Stomach (tissue), 19 donors: ENCODE measurements at places on chromosomes 5 and 9. TPM values are rescaled to one million over a fixed set of nuclear protein-coding genes. Genes with fewer than 3 reads are reported as not detected.

Gene PGGT1B
- total RNA-seq: 4.9 TPM

DNA sequence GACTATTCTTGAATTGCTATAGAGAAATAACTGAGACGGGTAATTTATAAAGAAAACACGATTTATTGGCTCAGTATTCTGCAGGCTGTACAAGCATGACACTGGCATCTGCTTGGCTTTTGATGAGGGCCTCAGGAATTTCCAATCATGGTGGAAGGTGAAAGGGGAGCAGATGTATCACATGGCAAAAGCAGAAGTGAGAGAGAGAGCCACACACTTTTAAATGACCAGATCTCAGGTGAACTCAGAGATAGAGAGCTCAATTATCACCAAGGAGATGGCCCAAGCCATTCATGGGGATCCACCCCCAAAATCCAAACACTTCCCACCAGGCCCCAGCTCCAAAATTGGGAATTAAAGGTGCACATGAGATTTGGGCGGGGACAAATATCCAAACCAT lies 15.3 kb downstream of the GABRA1 start:
- no peak for DNase-seq
- no peaks in the 10 kb centered on the region for H3K4me1 ChIP-seq
- no peak overlapping the region for H3K4me3 ChIP-seq

DNA sequence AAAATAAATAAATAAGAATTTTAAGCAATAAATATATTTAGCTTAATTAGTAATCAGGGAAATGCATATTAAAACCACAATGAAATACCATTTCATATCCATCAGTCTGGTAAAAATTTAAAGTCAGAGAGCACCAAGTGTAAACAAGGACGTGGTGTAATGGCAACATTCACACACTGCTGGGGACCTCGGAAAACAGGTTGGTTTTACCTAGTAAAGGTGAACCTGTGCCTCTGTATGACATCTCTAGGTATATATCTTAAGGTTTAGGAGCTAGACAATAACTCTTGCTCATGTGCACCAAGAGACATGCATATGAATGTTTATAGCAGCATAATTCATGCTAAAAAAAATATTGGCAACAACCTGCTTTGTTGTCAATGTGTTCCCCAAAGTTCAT lies 29.7 kb downstream of the FNBP1 start:
- no peaks in the 10 kb centered on the region for H3K27me3 ChIP-seq
- no peak overlapping the region for H3K27ac ChIP-seq
- H3K36me3 ChIP-seq: peaks cover 8% of the 10 kb centered on the region
- H3K4me3 ChIP-seq: no peak overlapping the region
- H3K4me1 ChIP-seq: peaks cover 2% of the 10 kb centered on the region

DNA sequence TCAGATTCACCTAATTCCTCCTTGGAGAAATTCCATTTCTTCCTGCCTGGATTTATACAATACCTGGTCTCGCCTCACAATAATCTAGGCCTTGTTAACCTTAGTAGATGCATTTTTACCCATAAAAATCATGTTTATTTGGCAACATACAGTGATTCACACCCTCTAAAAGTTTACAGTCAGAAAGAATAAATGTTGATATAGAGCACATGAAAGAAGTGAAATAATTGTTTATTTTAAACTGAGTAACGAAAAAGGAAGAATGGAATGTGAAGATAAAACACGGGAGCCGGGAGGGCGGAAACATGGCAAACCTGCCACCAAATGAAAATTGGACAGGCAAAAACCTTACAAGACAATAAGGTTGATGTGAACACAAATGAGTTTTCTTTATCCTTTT lies 28.9 kb upstream of the KCNN2 start:
- H3K27ac ChIP-seq: no peak overlapping the region
- peaks cover 8% of the 10 kb centered on the region for H3K4me1 ChIP-seq
- H3K4me3 ChIP-seq: no peak overlapping the region
- no peaks in the 10 kb centered on the region for H3K36me3 ChIP-seq
- no peak for DNase-seq
- H3K27me3 ChIP-seq: no peaks in the 10 kb centered on the region
